ENCODE measurements at places on chromosomes 11 and 22.

DNA sequence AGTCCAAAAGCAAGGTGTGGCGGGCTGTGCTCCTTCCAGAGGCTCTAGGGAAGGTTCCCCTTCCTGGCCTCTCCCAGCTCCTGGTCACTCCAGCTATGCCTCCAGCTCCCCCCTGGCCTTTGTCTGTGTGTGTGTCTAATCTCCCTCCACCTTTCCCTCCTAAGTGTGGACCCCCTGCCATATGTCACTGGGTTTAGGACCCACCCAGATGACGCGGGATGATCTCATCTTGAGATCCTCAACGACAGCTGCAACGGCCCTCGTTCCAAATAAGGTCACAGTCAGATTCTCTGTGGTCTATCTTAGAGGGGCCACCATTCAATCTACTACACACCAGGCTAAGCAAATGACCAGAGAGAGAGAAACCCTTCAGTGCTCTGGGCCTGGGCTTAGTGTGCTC, 107.9 kb downstream of the ARHGAP8 start:
- DNase-seq = no peak

DNA sequence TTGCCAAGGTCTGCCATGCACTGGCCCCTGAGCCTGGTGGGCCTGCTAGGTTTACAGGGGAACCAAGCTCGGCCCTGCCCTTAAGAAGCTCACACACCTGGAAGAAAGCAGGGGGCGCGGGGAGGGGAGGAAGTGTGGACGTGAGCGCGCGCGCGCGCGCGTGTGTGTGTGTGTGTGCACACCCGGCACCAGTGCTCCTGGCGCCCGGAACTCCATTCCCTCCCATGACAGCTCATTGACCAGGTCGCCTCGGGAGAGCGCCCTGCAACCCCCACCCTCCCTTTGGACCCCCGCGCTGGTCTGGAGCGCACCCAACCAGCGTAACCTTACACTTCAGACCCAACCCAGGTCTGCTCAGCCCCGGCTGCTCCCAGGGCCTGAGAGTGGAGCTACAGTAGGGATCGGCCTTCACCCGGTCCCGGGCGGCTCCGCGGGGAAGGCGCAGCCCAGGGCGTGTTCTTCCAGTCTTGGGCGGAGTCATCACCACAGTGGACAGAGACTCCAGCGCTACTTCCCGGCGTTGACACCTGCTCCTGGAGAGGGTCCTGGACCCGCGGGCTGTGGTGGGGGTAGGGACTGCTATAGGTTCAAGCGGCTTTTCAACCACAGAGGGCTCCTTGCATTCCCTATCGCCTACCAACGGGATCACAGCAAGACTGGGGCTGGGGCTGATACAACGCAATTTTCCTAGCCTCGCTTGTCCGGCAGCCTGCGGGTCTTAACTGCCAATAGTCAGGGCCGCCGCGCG, 1.5 kb downstream of the GALNT18 start:
- no peak for DNase-seq

- no peak for DNase-seq
These were observed 865.1 kb upstream of the CNTN5 start for GRCh38 chr11:98155696-98156095.

DNA sequence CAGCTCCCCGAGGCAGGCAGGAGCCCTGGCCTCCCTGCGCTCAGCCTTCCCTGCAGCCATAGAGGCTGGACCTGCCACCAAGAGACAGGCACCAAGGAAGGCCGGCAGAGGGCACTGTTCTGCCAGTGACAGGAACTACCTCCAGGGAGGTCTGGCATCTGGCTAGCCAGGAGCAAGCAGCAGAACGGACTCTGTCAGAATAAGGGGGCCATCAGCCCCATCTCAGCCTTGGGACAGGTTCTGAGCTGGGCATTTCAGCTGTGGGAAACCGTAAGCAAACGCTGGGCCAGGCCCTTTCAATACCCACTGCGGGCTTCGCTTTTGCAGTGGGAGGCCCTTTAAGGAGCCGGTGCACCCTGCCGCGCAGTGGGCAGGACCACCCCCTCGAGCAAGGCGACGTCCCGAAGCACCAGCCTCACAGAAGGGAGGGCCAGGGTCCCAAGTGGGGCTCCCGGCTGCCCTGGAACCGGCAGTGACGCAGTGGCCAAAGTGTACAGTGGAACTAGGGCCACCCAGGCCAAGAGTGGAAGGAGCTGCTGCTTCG, 18.2 kb downstream of the IFT27 start:
- DNase-seq = peak; percentile 3

DNA sequence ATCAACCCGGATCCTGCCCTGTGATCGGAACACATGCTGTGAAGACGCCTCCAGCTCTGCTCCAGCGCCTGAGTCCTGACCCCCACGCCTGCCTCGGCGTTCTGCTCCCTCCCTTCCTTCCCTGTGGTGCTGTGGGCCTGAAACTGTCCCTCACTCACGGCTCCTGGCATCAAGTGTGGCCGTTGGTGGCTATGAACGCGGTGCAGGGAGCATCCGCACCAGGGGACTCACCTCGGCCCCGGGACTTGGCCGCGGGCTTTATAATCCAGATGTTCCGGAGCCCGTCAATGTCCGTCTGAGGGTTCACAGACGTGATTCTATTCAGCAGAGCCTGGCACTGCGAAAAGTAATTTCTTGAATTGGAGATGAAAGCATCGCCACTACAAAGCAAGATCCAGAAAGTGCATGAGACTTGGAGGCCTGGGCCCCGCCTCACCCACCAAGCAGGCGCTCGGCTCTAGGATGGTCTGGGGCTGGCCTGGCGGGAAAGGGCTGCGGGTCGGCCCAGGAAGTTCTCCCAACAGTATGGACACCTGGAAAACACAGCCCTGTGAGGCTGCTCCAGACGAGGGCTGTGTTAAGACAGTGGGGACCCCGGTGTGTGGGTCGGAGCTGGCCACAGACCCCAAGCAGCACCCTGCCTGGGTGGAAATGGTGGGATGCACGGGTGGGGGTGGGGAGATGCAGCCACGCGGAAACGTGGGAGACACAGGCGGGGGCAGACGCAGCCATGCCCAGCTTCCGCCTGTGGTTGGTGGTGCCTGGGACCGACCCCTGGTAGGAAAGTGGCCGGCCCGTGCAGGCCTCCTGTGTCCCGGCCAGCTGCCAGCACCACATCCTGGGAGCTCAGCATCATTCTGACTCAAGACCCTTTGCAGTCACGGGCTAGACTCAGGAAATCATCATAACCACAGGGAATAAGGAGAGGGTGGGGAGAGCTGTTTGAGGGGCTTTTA, 21.8 kb upstream of the IL17REL start:
- DNase-seq = no peak

DNA sequence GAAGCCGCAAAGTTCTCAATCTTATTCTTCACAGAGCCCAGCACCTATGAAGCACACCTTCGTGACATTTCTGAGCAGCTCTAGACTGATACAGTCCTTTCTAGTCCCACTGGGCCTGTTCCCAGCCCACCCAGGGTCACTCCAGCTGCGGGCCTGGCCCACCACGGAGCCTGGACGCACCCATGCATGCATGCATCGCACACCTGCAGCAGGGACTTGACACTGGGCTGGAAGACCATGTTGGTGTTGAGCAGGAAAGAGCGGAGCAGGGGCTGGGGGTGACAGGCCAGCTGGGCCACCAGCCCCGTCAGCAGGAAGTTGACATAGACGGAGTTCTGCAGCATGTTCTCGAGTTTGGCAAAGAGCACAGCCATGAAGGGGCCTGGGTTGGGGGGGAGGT, 9.2 kb downstream of the C11orf42 start:
- DNase-seq = no peak

DNA sequence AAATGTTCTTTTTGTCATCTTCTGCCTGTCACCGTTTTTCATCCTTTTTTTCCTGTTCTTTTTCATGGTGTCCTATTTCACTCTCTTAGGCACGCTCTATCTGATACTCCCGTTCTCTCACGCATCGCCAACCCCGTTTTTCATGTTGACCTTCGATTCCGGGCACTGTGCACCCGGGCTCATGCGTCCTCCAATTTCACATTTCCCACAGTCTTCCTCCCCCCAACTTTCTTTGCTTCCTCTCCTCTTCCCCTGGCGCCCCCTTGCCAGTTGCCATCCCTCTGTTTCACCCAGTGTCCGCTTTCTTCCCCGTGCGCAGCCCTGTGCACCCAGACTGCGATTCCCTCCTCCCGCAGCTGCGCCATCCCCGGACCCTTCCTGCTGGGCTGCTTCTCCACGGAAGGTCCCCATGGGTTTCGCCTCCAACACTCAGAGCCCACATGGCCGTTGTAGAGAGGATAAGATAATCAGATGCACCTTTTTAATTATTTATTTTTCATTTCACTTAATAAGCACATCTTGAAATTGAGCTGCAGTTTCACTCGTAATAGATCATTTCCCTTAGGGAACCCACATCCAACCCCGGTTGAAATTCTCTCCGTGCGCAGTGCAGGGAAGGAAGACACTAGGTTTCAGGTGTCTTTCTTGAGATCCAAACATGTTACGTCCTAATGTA, 791.1 kb downstream of the NTM start:
- no peak for DNase-seq

GRCh38 chr11:11978098-11978637, 30.3 kb downstream of the DKK3 start:
- DNase-seq = no peak

- DNase-seq = no peak
These were observed 115.0 kb upstream of the CD82 start for GRCh38 chr11:44450295-44450932.

DNA sequence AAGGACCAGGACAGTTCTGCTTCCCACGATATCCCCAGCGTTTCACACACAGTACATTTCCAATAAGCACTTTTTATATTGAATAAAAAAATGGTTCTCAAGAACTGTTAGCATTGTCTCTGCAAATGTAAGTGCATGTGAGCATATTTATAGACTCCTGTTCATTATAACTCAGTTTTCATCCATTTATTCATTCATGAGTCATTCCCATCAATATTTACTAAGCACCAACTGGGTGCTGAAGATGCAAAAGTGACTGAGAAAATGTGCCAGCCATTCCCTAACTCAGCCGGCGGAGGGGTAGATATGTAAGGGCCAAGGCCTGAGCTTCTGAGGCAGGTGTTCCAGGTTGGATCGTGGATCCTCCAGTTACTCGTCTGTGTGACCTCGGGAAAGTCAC, 64.8 kb downstream of the CACNG2 start:
- DNase-seq = no peak

DNA sequence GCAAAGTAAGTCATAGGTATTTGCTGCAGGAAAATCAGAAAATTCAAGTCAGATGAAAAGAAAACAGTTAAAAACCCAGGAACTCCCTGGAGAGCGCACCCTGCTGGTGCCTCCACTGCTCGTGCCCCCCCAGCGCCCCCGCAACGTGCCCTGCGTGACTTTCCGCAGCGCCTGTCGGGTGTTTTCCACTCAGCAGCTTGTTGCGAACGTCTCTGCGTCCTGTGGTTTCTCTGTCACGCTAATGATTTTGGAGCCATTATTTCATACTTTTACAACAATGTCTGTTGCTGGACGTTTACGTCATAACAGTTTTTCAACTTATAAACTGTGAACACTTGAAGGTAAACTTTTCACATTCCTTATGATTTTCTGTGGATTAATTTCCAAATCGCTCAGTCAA, 5.0 kb downstream of the CRELD2 start:
- DNase-seq = no peak

DNA sequence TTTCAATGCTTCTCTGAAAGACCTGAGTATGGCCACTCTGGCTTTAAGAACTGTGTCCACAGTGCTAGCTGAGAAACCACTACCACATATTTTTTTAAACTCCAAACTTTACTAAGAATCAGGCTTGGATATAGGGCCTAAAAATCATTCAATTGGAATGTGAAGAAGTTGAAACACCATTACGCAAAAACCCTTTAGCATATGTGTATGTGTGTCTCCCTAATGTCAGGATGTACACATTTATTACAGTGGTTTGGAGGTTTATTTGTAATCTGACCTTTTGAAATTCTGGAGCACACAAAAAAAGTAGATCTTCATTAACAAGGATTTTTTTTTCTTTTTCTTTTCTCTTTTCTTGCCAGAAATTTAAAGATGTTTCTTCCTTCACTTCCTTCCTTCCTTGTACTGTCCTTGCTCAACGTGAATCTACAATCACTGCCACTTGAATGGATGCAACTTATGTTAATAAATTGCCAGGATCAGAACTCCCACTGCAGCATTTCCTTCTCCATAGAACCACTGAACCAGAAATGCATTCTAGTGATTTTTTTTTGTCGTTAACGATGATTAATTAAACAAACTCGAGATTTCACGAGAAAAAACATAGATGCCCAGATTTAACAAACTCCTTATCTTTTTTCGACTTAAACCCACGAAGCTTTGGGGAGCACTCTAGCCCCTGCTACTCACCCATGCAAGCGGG, 3.1 kb upstream of the ADM start:
- no peak for DNase-seq

GRCh38 chr11:66659763-66660162, 17.9 kb downstream of the RBM4B start:
- no peak for DNase-seq

- no peak for DNase-seq
These were observed 982 bp upstream of the SHANK3 start for GRCh38 chr22:50671641-50672040.

DNA sequence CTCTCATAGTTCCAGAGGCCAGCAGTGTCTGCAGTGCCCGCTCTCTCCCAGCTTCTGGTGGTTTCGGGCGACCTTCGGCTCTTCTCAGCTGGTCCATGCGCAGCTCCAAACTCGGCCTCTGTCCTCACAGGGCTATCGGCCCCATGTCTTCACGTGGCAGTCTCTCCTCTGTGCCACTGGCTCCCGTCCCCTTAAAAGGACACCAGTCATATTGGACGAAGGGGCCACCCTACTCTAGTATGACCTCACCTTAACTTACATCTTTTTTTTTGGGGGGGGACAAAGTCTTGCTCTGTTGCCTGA, 13.8 kb downstream of the LTO1 start:
- no peak for DNase-seq

- DNase-seq = no peak
These were observed 213.6 kb downstream of the RAB38 start for GRCh38 chr11:87961606-87962005.

GRCh38 chr11:21105196-21105917, 436.0 kb downstream of the NELL1 start:
- no peak for DNase-seq

DNA sequence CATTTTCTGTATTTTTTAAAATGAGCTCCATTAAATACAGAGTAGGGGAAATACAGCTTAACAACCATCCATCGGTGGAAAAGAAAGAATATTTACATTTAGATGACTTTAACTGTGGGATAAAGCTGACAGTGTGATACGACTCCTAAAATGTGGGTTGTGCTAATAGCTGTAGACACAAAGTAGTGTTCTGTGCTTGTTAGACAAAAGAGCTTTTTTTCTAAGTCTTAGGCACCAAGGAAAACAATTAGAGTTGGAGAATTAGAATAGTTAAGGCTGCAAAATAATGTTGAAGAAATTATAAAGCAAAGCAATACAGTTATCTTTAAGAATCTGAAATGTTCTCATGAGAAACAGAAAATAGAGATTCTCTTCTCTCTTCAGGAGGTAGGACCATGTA, 307.7 kb upstream of the KIRREL3 start:
- DNase-seq = no peak

DNA sequence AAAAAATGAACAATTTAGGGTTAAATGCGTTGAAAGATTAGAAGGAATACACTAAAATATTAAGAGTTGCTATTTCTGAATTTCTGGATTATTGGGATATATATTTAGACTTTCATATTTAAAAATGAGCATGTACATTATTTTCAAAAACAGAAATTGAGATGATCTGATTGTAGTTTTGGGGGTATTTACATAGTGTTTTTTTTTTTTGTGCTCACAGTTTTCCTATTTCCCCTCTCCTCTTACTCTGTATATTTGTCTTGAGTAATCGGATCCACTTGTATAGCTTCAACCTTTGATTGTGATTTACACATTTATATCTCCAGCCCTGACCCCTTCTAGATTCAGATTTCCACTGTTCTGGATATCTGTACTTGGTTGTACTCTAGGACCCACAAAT, 5.3 kb downstream of the USP47 start:
- DNase-seq = no peak
